ENCODE measurements at places on chromosomes 1 and 21.

DNA sequence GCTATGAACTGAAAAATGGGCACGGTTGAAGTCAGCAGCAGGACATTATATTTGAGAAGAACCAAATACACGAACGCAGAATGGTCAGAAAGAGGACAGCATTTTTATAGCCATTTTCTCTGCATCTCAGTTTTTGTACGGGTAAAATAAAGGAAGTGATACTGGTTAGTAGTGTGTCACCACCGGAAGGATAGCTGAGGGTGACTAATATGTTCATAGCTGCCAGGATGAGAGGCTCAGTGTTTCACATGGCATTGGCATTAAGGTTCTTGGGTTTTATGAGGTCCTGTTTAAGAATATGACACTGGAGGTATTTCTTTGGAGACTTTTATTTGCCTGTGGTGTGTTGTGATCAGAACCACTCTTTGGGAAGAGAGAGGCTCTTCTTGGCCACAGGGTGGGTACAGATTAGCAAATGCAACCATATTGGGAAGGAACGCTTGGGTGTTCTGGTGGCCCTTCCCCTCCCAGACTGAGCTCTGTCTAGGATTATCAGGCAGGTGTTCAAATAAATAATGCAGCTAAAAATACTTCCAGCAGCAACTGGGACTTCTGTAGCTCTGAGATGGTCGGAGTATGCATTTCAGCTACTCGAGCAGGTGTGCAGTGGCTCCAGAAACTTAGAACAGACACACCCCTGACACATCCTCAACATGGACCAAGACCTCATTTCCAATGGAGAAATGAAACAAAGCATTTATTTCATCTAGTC is 158.2 kb downstream of the PBX1 start:
- DNase-seq, result peak; percentile 33

DNA sequence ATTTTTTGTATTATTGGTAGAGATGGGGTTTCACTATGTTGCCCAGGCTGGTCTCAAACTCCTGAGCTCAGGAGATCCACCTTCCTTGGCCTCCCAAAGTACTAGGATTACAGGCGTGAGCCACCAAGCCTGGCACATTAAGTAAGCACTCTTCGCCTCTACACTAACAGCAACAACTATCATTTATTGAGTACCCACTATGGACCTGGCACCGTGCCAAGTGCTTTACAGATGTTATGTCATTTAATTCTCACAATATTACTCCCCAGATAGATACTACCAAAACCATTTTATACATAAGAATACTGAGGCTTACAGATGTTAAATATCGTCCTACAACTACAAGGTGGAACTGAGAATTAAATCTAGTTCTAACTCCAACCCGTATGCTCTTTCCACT is 50.1 kb downstream of the TUT4 start:
- no peak for DNase-seq

- DNase-seq, result peak; percentile 17
These were observed 1.3 kb downstream of the SMG5 start for GRCh38 chr1:156281281-156281680.

DNA sequence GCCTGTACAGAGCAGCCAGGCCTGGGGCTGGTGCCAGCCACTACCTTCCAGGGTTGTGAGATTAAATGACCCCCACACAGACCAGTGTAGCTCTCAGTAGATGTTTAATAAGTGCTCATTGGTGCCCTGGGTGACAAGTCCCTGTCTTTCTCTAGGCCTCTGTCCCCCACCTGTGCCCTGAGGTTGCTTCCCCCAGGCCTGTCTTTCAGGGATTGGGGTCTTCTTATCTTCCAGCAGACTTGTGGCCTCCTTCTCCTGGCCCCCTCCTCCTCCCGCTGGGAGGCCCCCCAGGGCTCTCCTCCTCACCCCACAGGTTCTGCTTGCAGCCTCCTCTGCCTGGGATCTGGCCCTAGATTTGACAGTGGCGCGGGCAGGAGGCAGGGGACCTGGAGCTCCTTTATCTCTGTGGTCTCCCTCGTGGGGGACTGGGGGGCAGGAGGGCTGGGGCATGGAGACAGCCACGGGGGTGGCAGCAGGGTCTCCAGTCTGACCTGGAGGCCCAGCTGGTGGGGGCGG is 40.3 kb downstream of the EPHA2 start:
- DNase-seq, result no peak

- DNase-seq, result peak; percentile 70
These were observed 139.3 kb downstream of the LYPLAL1 start for GRCh38 chr1:219312967-219313366.

DNA sequence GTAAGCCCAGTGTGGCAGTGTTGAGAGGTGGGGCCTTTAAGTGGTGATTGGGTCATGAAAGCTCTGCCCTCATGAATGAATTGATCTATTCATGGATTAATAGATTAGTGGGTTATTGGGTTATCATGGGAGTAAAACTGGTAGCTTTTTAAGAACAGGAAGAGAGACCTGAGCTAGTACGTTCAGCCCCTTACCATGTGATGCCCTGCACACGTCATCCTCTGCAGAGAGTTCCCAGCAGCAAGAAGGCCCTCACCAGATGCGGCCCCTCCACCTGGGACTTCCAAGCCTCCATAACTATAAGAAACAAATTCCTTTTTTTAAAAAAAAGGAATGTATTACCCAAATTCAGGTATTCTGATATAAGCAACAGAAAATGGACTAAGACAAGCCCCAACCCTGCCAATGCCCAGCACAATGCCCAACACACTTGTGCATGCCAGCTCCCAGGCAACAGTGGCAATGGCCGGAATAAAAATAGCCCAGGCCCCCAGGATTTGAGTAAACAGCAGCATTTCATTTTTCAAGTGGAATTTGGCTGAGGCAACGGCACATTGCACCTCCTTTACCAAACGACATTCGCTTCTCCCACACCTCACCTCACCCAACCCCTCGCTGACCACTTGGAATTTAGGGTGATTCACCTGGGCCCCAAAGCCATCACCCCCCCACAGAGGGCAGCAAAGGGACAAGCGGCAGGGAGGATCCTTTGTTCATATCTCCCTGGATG is 215.9 kb downstream of the TOMM20 start:
- no peak for DNase-seq

GRCh38 chr1:171717062-171717718 is 24.7 kb downstream of the VAMP4 start:
- no peak for DNase-seq

GRCh38 chr1:240835291-240835690 is 223.3 kb upstream of the GREM2 start:
- no peak for DNase-seq

- DNase-seq, result no peak
These were observed 11.7 kb upstream of the TINAGL1 start for GRCh38 chr1:31564606-31564989.

GRCh38 chr21:31730712-31731055 is 1.2 kb downstream of the SCAF4 start:
- peak; percentile 30 for DNase-seq

GRCh38 chr1:183609759-183610452 is 19.6 kb upstream of the NCF2 start:
- no peak for DNase-seq

DNA sequence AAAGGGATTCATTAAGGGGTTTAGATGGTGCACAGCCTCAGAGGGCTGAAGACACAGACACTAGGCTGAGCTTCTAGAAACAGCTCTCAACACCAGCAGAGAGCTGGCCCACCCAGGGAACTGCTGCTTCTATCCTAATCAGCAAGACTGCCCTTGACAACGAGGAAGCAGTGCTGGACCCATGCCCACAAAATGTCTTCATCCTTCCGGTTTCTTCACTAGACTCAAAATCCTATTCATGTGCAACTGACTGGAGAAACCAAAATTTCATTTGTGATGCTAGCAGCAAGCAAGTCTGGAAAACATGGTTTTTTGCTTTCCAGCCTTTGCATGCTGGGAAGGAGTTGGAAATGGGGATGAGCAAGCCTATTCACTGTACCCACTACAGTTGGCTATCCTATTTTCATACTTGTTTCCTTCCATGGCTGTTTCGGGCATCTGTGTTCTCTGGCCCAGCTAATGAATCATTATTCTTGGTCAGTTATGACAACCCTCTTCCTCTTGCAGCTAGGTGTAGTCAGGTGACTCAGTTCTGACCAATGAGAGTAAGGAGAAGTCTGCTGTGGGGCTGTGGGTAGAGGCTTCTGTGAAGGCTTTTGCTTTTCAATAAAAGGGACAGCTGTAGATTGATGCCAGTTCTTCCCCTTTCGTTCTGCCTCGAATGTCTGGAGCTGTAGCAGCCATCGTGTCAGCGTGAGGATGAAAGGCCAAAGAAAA is 14.6 kb upstream of the TMEM61 start:
- peak; percentile 19 for DNase-seq

- no peak for DNase-seq
These were observed 1159.8 kb upstream of the ADGRL2 start for GRCh38 chr1:80640978-80641377.

- no peak for DNase-seq
These were observed 5.0 kb downstream of the SLC25A44 start for GRCh38 chr1:156198831-156199349.

DNA sequence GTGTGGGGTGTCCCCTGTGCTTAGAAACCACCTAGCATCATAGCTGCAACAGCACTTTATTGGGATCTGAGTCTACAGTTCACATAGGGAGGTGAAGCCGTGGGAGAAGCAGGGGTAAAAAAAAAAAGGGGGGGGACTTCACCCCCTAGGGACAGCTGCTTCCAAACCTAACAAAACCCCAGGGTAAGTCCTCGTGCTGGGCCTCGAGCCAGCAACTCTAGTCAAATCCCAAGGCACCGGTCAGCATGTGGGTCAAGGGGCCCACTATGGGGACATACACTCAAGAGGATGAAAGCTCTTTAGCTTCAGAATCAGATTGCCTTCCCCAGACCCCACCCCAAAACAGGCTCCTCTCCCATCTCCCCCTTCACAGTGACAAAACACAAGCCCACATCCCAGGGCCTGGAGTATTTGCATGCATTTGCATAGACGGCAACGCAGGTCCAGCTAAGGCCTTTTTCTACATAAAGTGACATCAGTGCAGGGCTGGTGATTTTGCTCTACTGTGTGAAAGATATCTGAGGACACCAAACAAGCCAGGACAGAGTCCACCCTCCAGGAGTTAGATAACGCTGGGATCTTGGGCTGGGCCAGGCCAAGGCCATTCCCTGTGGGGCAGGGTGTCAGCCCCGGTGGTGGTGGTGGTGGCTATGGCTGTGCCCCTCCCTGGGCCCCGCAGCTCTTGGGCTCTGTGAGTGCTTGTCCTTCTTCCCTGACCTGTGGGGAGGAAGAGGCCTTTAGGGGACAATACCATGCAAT is 8.1 kb upstream of the PMVK start:
- DNase-seq, result no peak

DNA sequence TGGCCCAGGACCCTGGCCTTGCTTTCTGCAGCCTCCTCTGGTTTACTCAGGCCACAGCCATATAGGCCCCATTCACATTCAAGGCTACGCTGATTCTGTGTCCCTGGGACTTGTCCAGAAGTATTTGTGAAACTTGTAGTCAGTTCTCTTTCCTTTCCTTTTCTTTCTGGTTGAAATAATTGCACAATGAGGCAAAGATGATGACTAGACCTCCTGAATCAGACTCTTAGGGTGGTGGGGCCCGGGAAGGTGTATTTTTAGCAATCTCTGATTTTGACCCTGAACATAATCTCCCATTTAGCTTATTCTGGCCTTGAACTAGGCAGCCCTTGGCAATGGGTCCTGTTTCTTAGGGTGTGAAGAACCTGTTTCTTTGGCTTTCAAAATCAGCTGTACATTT is 39.9 kb downstream of the STUM start:
- DNase-seq, result no peak

GRCh38 chr21:38643404-38644023 is 145.2 kb upstream of the ERG start:
- no peak for DNase-seq

DNA sequence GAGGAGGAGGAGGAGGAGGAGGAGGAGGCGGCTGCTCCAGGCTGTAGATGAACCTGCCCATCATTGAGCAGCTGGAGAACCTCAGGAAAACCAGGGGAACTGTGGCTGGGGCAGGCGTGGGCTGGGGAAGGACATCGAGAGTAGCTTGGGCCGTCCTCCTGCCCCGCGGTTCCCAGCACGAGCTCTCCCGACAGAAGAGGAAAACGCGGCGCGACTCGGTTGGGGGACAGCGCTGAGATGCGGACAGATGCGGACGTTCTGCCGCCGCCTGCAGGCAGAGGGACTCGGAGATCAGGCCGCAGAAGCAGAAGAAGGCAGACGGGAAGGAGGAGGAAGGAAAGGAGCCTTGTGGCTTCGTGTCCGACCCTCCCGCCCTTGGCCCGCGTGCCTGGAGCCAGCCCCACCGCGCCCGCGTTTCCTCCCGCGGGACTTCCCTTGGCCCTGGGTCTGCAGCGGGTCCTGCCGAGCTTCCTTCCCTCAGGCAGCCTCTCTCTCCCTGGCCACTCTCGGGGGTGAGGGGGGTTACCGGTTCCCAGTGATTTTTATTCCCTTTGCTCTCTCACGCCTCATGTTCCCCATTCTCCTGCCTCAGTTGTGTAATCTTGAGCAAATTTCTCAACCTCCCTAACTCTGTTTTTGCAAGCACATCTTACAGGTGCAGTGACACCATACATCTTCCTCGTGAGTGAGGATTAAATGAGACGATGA is 1.7 kb upstream of the TNFRSF9 start:
- peak; percentile 39 for DNase-seq

DNA sequence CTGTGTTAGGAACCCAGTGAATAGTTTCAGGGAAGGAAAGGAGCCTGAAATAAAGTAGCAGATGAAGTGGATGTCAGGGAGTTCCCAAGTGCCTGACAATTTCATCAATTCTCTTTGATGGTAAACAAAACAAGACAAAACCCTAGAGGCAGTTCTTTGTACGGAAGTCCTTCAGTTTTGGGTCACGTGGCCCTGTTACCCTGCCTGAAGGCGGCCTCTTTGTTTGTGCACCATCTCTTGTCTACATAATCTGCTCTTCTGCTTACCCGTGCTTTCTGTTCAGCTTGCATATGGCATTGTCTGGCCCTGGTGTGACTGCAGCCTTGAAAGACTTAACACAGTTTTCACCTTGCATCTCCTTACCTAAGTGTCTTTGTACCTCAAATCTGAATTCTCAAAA is 166.7 kb upstream of the DUSP10 start:
- no peak for DNase-seq

DNA sequence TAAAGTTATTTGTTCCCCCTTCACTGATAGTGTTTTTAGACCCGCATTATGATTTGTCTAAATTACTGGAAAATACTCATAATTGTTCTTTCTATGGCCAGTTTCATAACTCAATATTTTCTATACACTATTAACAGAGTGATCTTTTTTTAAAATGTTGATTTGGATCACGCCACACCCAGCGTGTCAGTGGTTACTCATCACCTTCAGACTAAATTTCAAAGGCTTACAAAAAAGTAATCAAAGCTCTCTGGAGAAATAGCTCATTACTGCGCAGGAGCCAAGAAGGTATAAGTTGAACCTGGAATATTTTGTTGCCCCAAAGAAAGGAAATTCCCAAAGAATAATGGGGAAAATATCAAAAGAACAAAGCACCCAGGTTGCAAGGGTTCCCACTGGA is 104.9 kb downstream of the EVI5 start:
- DNase-seq, result no peak

DNA sequence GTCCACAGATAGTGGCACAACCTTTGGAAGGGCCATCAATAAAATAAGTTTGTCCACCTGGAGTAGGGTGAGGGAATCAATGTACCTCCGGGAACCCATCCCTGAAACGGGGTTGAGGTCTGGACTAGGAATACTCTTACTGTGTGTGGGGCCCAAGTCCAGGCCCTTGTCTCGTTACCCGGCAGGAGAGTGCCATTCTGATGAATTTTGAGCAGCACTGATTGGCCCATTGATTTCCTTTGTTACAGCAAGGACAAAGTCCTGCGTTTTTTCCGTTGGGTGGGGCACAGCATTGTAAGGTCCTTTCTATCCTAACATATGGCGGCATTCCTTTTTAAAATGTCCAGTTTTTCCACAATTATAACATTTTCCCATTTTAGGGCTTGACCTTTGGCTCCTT is 75.2 kb downstream of the AXDND1 start:
- DNase-seq, result no peak

- DNase-seq, result no peak
These were observed 9.4 kb downstream of the AKNAD1 start for GRCh38 chr1:108847494-108847893.
